ENCODE measurements at places on chromosomes 4 and X.

- no peak for DNase-seq
Observed at GRCh38 chrX:24846550-24847150, 152.9 kb downstream of the POLA1 start.

- DNase-seq = no peak
Observed at GRCh38 chr4:15833801-15834200, 55.7 kb downstream of the CD38 start.

DNA sequence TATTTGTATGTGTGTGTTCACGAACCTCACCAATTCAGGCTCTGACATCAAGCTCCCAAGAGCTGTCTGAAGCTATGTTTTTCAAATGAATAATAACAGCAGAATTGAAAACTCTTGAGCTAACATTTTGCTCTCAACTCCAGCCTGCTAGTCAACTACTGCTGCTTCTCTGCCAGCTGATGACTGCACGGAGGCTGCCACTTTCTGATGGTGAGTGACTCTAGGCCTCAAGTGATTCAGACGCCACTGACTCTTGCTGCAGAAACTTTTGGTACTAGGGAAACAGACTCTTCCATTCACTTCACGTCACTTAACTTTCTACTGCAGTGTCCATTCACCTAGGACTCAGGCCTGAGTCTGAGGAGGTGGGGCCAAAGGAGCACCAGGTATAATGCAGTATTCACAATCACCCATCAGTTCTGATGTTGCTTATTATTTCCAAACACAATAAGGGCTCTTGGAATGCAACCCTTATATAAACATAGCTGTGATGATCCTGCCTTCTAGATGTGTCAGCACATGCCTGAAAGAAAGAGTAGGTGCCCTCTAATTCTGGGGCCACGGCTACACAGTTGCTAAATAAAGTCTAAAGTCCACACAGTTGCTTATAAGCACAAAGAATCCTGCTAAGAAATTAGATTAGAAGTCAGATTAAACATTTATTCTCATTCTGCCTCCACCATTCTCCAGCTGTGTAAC, 16.0 kb downstream of the PRDM8 start:
- DNase-seq = no peak

DNA sequence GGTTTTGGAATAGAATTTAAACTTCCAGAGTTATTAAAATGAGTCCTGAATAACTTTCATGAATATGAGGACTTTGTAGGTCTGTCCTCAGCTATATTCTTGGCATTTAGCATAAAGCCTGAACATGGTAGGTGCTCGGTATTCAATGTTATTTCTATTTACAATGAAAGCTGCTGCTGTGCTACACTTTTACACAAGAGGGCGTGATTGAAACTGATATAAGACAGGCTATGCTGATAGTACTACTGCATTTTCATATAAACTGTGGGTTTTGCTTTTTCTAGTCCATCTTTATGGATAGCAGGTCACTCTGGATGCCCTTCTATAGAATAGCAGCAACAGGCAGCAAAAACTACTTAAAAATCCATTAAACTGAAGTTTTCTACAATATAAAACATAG, 12.3 kb upstream of the GNPDA2 start:
- DNase-seq = no peak

DNA sequence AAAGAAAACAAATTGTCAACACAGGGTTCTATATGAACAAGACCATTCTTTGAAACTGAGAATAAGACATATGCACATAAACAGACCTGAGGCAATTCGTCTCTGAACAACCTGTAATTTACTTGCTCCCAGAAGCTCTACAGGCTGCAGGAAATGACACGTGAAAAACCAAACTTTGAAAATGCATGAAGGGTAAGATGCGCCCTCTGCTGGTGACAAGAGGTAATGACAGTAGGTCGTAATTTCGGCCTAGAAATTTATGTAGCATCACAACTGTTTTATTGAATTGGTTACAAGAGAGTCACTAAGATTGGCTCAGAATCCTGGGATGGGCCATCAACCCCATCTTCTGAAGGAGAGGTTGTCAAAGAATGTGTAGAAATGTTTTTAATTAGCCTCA, 276.5 kb downstream of the PPP4R3C start:
- no peak for DNase-seq

Data from Right ventricle myocardium inferior (tissue), 1 donor.